ENCODE measurements at places on chromosomes 7 and 10.

DNA sequence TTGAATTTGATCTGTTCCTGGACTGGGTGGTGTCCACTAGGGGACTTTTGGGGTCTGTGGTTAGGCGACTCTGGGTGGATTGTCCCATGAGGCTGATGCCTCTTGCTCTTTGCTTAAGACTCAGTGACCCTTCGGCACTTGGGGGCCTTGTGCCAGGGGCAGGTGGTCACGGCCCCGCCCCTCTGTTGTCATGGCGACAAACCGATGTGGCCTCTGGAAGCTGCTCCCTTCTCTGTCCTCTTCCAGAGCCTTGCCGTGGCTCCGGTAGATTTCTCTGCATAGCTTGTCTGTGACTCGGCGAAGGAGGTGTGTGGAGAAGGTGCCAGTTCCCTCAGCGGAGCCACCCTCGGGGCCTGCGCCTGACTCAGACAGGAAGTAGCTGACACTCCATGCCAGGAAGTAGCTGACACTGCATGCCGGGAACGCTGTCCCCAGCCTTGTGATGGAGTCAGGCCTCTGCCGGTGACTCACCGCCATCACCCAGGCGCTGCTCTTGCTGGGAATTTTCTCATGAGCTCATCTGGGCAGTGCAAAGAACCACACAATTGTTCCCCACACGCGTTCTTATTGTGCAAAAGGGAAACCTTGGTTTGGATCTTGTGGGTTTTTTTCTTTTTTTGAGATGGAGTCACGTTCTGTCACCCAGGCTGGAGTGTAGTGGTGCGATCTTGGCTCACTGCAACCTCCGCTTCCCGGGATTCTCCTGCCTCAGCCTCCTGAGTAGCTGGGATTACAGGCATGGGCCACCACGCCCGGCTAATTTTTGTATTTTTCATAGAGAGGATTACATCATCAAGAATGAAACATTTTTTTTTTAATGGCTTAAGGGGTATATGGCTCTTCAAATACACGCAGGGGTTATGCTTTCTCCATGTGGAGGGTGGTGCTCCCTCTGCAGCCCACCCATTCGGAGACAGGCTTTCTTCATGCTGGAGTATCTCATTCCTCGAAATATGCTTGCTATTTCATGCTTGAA, 72.6 kb downstream of the PFKFB3 start:
- DNase-seq, result peak; percentile 21

DNA sequence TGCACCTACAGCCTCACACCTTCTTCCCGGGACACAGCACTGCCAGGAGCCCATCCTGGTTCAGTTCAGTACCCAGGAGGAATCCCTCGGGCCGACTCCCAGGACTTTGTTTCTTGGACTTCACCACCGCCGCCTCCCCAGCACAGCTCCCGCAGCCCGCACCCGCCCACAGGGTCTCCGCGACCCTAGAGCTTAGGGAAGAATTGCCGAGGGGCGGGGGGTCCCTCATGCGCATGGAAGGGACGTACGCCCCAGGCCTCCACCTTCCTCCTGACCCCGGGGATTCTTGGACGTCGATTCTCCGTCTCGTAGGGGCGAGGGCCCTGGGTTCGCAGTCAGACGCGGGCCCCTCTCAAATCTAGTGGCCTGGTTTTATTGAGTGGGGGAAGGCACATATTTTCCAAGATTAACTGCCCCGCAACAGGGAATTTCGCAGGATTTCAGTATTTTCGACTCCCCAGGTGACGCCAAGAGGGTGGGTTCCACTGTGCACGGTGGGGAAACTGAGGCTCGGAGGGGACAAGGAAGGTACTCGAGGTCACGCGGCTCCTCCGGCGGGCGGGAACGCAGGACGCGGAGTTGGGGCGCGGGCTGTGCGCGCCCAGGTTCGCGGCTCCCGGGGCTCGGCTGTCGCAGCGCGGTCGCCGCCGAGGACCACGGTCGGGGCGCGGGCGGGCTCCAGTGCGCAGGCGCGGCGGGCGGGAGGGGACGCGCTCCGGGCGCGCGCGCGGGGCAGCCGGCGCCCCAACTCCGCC, at the start of gene ADCY1:
Gene ADCY1 (plus strand): TSS at position 708 of the 755 bp plus-strand sequence. CDS start 176 bp downstream, outside the sequence.
- no peak for DNase-seq

GRCh38 chr7:95421000-95421846, 13.6 kb downstream of the PON2 start:
- no peak for DNase-seq

DNA sequence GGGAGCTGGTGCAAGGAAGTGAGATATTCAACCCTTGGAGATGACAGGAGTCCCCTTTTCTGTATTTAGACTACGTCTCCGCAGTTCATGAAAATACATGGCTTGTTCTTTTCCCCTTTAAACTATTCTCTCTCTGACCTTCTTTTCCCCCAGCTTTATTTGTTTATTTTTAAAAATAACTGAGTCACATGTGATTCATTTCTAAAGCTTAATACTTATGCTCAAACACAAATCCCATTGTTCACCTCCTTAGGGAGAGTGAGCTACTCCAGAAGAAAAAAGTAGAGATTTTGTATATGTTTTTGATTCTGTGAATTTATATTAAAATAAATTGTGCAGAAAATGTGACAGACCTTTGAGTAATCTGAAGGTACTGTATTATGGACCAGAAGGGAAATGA, 35.9 kb upstream of the FZD1 start:
- no peak for DNase-seq

DNA sequence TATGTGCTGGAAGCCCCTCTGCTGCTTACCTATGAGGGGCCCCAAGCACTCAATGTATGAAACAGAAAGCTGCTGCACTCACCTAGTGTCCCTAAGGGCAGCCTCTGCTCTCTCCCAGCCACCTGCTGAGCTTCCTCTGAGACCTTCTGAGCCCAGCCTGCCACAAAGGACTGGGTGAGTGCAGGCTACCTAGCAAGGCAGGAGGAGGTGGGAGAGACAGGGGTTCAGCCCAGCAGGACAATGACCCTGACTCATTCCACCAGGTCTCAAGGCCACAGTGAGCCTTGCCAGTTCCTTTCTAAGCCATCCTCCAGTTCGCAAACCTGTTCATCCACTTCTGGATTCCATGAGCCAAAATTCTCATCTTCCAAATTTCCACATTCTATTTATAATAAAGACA, 16.3 kb downstream of the VOPP1 start:
- DNase-seq, result no peak

DNA sequence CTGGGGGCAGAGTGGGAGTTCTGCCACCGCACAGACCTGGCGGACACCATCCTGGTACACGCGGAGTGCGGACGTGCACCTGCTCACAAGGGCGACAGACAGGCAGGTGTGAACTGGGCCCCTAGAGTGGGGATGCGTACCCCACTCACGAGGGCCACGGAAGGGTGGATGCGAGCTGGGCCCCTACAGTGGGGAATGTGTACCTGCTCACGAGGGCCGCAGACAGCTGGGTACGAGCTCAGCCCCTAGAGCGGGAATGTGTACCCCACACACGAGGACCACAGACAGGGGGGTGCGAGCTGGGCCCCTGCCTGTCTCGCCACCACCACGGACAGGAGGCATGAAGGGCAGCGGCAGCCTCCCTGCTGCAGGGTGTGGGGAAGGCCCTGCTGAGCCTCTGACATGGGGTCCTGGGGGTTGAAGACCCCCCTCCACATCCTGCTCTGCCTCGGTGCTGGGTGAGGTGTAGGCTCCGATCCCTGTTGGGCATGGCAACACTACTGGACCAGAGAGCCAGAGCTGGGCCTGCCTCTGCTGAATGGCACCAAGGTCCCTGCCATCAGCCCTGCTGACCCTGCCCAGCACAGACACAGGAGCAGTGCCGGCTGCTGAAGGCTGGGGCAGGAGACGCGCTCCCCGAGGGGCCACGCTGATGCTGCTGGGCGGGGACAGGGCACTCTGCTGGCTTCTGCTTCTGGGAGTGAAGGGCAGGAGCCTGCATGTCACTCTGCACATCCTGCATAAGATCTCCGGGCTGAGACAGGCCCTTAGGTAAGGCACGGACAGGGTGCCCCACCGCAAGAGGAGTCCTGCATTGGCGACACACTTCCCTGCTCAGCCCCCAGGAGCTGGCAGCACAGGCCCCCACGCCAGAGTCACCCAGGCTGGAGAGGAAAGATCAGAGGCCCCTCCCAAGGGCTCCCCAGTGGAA, 259.2 kb downstream of the MAD1L1 start:
- no peak for DNase-seq

- no peak for DNase-seq
These were observed 2.9 kb upstream of the MLLT10 start for GRCh38 chr10:21531164-21531563.

Data from G401 (cell line).